ENCODE measurements at places on chromosomes 4 and X.

DNA sequence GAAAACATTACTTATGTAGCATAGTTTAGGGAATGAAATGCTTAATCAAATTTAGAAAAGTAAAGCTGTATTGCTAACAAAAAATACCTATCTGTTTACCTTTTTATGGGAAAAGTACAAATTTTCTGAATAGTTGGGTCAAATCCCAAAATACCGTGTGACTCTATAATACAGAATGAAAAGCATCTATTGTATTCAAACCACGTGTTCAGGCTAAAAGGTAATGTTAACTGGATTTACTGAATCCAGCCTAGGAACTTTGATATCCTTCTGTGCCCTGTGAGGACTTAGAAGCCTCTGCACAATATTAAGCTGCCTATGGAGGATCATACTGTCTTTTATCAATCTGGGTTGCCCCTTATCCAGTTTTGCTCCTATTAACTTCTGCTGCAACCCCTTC, 36.3 kb upstream of the AGA start:
- DNase-seq = no peak

DNA sequence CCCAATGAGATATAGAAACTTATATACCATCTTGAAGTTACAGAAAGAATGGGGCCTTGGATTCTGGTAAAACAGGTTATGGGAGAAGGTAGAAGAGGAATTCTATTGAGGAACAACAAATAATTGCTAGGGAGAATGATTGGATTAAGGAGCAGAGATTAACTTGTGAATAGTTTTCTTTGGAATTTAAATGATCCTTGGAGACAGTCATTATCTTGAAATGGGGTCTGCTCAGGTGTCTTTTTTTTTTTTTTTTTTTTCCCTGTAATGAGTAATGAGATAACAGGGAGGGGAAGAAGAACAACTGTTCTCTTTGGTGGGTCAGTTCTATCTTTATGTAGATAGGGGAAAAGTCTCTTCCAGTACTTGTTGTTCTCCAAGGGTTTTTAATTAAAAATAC, 1406.0 kb downstream of the RPA4 start:
- DNase-seq = no peak

DNA sequence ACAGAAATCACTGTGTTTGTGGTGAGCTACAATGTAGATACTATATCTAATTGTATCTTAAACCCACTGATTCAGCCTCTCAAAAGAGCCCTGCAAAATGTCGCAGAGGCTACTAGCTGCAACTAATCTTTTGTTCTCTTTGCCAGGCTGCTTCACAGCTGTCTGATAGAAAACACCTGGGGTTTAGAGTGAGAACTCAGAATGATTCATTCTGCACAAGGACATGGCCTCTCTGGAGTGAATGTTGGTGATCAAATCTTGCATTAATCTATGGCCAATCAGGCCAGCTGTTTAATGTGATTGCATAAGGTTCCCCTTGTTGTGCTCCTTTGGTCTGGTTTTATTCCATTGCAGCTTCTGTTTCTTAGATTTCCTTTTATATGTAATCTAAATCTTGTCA, 100.3 kb downstream of the EMCN start:
- no peak for DNase-seq

DNA sequence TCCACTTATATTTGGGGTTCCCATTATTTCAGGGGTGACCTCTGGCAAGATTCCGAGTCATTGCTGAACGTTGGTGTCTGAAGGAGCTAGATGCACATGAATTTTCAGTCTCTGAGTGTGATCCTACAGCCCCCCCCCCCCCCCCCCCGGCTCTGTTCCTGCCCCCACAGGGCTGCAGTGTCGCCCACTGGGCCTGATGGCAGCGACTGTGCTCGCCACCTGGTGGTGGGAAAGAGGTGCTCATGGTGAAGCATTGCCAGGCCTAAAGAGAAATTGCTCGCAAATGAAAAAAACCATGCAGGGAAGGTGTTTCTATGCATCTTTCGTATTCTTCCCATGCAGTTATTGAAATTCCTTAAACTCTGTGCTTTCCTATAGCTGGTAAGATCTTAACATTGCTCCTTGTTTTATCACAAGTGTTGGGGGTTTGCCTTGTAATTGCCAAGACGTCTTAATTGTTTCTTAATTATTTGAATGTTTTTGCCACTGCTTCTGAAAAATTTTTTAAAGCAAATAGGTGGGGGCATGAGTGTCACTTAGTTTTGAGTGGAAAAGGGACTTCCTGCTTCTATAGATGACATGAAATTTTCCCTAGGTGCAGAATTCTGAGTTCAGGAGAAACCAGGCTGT, 63.2 kb downstream of the CLDN22 start:
- DNase-seq = peak; percentile 23

DNA sequence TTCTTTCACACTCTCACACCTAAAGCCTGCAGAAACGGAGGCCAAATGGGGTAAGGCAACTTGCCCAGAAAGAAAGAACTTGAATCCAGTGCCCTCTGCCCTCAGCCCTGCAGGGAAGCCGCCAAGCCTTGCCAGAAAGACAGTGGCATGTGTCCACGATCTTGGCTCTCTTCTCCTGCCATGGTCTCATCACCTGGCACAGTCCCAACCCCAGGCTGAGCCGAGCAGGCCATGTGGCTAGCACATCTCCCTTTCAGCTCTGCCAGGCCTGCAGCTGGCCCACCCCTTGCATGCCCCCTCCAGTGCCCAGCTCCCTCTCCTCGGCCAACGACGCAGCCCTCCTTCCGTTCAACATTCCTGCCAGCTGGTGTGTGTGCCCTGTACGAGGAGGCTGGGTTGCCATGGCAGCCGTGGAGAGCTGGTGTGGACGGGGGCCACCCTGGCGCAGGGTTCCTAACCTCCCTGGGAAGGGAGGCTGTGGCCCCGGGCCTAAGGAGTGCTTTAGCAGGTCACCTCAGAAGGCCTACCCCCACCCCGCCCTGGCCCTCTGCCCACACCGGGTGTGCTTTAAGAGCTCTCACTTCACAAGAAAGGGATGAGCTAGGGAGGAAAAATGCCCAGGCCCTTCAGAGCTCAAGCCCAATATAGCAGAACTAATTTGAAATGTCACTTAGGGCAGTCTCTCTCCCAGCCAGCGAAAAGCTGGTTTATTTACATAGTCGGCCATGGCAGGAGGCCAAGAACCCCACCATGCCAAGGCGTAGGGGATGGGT, 73.0 kb upstream of the PJA1 start:
- no peak for DNase-seq

DNA sequence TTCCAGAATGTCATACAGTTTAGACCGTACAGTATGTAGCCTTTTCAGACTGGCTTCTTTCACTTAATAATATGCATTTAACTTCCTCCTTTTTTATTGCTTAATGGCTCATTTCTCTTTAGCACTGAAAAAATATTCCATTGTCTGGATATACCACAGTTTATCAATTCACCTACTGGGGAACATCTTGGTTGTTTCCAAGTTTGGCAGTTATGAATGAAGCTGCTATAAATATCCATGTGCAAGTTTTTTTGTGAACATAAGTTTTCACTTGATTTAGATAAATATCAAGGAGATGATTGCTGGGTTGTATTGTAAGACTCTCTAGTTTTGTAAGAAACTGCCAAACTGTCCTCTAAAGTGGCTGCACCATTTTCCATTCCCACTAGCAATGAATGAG, 375.5 kb downstream of the PCDH18 start:
- no peak for DNase-seq

GRCh38 chrX:53939127-53939526, 105.1 kb downstream of the PHF8 start:
- no peak for DNase-seq

DNA sequence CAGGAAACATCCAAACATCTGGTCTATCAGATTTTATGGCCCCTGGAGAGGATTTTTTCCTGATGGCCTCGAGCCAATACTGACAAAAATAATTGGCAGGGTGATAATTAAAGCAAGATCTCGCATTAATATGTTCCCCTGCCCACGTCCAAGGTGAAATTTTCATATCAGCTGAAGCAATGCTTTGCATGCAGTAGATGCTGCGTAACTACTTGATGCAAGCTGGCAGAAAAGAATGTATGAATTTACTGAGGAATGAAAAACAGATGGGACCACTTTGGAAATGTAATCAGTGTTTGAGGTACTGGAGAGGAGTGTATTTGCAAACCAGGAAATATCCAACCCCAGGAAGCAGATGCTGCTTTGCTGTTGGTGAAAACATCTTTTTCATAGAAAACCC, 36.8 kb upstream of the REST start:
- no peak for DNase-seq

DNA sequence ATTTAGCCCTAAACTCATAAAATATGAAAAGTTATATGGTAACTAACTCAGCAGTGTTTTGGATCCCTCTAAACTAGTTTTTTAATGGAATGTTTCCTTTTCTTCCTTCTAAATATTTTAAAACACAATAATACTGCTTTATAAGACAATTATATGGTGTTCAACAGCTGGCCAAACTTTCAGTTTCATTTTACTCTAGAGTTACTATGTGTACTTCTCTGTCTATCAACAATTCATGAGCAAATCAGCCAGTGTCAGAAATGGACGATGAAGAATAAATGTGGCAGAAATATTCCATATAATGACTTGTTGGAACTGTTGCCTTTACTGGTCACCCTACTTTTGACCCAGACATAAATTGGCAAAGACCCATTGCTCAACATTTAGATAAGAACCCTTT, 64.8 kb upstream of the CXXC4 start:
- no peak for DNase-seq

GRCh38 chrX:12955882-12956703, 18.8 kb upstream of the TMSB4X start:
- no peak for DNase-seq

GRCh38 chrX:72663737-72664136, 50.4 kb downstream of the PHKA1 start:
- DNase-seq = no peak

DNA sequence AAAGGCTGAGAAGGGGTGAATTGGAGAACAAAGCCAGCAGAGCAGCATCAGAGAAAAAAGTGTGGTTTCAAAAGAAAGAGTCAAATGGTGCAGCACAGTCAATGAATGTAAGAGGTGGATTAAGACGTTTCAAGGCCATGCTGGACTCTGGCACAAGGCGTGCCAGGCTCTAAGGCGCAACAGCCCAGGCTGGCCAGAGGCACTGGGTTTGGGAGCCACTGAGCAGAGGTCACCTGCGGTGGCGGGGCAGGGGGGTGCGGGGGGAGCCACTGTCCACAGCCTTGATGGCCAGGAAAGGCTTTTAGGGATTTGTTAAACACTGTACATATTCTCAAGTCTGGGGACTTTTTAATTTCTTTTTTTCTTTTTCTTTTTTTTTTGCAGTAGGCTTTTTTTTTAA, 222.5 kb upstream of the FAT1 start:
- DNase-seq = no peak

GRCh38 chr4:22090661-22091351, 142.2 kb upstream of the KCNIP4 start:
- DNase-seq = no peak

GRCh38 chr4:114226968-114227760, 247.7 kb upstream of the ARSJ start:
- no peak for DNase-seq
